ENCODE measurements at places on chromosomes 3 and 15.

- no peak for DNase-seq
Measured at GRCh38 chr15:25439369-25439836, 579 bp upstream of the UBE3A start.

GRCh38 chr15:89794627-89795241 is 18.6 kb downstream of the MESP2 start:
- no peak for DNase-seq

DNA sequence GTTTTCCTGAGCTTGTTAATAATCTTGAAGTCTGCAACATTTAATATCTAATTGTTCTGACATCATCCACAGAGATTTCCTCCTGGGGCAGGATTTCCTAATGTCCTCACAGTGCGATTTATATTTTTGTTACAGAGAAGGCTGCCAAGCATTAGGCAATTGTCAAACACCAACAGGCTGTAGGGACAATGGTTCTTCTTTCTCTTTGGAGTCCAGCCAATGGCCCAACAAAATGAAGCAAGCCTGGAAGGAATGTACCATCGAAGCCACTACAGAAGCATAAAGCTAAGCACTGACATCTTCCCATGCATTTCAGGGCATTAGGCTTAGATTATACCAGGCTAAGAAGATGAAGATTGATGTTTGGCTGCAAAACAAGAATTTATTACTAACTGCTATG is 173.0 kb upstream of the FRMD4B start:
- DNase-seq = no peak

DNA sequence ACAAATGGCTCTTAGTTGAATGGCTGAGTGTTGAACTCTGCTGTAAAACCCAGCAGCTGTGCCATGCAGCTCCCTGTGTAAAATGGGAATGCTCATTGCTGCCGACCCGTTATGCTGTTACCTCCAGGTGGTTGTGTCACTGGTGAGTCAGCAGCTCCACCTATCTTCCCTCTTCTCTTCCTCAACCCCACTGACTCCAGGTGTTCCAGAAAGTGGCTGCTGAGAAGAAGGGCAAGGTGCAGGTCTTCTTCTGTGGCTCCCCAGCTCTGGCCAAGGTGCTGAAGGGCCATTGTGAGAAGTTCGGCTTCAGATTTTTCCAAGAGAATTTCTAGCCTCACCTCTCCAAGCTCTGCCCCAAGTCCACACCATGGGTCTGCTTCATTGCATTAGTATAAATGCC is 41.9 kb downstream of the NOX5 start:
- DNase-seq = no peak

DNA sequence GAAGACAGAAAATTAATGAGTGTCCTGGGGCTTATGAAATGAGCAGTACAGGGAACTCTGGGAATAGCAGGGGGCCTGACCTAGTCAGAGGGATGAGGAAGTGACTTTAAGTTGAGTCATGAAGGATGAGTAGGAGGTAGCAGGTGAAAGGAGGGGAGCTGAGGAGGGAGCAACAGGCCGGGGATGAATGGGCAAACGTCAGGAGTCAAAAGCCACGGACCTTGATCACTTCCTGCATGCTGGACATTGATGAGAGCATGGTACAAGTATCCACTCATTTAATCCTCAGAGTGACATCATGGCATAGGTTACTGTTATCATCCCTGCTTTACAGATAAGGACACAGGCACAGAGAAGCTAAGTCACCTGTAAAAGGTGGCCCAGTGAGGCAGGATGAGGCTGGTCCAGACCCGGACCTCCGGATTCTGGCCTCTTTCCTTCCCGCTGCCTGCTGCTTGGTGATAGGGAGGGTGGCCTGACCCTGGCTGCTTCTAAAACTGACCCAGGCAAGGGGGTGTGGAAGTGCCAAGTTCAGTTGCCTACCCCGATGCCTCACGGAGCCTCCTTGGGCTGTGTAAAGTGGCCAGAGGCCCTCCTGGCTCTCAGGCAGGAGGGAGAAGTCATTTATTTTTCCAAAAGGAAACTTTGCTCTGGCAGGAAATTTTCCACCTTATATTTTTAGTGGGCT is 7.6 kb downstream of the CORO2B start:
- DNase-seq = no peak

DNA sequence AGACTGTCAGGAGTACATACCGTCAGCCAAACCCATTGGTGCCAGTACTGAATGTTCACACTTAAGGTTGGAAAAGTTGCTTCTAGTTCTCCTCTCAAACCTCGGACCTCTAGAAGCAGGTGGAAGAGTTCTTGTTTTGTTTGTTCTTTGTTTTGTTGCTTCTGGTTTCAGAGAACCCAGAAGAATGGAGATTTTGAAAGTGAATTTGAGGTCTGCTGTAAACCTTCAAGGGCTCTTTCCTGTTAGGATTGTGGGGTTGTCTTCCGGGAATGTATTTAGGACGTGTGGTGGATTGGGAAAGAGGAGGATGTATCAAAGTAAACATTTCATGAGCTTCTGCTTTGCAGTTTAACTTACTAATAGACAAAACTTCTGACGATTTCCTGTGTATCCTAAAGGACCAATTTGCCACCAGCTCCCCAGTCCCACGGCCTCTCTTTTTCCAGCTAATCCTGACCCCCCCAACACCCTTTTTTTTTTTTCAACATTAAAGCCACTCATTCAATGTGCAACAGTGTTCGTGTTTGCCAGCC is 50.3 kb downstream of the FILIP1L start:
- DNase-seq = no peak

DNA sequence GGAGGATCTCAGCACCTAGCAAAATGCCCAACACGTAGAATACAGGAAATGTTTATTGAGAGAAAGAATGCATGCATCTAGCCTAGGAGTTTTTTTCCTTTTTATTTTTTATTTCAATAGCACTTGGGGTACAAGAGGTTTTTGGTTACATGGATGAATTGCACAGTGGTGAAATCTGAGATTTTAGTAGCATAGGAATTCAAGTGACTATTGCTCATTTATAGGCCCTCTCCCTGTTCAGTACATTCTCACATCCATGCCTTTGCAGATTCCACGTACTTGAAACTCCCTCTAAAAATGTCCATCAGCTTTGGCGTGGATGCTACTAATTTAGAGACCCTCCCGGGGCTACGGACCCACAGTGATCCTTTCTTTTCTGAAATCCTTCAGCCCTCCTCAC is 61.7 kb upstream of the PIAS1 start:
- no peak for DNase-seq

- no peak for DNase-seq
Measured at GRCh38 chr15:64521726-64522164, 61.4 kb downstream of the ZNF609 start.

- DNase-seq = no peak
Measured at GRCh38 chr3:33833408-33834095, 35.1 kb downstream of the PDCD6IP start.

- peak; percentile 44 for DNase-seq
Measured at GRCh38 chr3:197791892-197792647, 1.0 kb downstream of the LRCH3 start.

DNA sequence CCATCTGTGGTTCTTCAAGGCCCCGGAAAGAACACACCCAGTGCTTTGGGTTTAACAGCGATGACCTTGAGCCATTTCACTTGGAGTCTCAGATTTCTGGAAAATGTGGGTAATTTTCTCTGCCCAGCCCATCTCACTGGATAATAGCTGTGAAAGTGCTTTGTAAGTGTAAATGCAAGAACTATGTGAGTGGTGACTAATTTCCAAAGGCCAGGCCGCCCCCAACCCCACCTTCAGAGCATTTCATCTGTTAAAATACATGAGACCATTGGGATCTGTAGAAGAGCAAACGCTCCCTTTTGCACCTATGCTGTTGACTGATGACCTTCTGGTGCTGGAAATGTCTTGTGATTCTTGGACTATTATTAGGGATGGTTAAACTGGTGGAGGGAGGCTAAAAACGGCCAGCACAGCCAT is 196.8 kb upstream of the LPP start:
- DNase-seq = no peak

DNA sequence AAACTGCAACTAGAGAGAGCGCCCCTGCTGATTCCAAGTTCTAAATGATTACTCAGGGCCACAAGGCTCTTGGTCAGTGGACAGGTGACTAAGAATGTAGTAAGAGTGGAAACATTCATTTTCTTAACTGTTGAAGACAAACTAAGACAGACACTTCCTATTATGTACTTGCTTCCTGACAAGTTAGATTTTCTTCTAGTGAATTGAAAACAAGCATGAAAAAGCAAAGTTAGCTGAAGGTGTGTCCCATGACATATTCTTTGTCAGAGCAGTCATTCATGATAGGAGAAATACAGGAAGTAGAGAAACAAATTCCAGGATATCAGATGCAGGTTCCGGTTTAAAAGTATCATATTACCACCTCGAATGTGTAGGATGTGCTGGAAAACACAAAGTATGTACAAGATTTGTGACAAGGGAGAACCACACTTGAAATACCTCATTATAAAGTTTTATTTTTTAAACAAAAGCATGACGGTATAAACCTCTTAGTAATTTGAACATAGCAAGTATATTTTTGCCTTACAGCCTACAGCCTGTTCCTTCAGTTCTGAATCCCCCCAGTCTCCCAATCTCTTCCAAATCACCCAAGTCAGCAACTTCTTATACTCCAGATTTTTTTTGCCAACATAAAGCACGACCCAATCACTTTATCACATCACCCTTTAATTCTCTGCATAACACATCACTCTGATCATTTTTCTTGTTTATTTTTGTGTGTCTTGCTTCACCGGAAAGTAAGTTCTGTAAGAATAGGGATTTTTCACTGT is 6.2 kb downstream of the TSPAN3 start:
- no peak for DNase-seq

- no peak for DNase-seq
Measured at GRCh38 chr3:172685331-172686214, 25.3 kb downstream of the NCEH1 start.

- no peak for DNase-seq
Measured at GRCh38 chr3:110894574-110894973, 177.0 kb upstream of the NECTIN3 start.

Data from activated naive CD4-positive, alpha-beta T cell treated with Interleukin-2 at 50 U/mL for 16 hours (primary cell).